ENCODE measurements at places on chromosomes 16 and 17. TPM values are rescaled to one million over a fixed set of nuclear protein-coding genes. Genes with fewer than 3 reads are reported as not detected.

Gene BCL6B
- 101 TPM for total RNA-seq

Gene CDH8
- not detected for total RNA-seq

Gene USH1G
- total RNA-seq, result not detected

DNA sequence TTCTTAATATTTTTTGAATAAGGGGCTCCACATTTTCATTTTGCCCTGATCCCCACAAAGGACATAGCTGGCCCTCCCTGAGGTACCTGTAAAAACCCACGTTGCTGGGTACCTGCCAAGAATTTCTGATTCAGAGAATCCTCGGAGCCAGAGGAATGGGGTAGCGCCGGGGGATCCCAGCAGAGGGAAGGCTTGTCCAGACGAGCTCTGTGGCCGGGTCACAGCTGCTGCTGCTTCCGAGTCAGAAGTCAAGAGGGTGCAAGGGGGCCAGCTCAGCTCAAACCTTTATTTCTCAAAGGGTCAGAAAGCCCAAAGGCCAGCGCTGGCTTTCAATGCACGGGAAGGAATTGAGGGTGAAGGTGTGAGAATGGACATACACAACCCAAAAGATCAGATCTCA, 68.9 kb upstream of the SDK2 start:
- no peak for DNase-seq

- DNase-seq, result no peak
Observed at GRCh38 chr17:80441133-80441578, 26.2 kb downstream of the ENDOV start.

- DNase-seq, result no peak
Observed at GRCh38 chr17:81609541-81610311, 27.2 kb downstream of the NPLOC4 start.

DNA sequence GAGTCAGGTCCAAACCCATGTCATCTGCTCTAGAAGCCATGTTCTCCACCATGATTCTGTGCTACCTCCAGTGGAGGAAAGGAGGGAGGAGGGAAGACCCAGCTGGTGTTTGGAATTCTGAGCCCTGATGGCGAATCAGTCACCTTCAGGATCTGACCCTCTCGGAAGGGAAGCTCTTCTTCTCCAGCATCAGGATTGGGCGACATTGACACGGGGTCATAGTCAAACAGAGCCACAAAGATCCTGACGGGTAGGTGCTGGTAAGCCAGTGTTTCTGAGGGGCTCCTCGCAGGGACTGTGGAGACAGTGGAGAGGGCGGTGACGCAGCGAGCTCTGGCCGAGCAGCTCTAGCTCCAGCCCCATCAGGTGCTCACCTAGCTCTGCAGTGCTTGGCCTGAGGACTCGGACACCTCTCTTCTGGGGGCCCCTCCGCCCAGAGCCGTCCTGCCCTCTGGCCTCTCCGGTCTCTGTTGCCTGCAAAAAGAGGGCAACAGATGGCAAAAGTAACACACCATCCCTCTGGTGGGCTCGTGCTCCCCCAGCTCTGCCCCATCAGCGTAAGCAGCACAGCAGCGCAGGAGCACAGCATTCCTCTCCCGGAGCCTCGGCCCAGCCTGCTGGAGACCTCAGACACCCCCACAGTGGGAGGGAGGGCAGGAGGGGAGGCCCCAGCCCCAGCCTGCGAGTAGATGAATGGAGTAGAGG, 21.0 kb downstream of the TSPOAP1 start:
- no peak for DNase-seq

DNA sequence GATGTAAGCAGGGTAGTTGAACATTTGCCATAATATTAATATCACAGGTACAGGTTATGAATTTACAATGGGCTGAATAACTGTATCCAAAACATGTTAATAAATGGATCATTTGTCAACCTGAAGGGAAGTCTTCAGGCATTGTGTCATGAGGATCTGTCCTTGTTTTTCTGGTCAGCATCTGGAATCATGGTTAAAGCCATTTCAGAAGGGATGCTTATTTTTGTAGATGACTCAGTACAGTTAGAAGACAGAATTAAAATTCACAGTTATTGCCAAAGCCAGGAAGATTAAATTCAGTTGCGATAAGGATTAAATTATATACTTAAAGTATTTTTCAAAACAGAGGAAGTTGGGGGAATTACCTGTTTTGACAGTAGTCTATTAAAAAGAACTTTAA, 8.0 kb downstream of the PSMD11 start:
- DNase-seq, result no peak
